Sigmoid colon (tissue), 7 donors: ENCODE measurements at places on chromosomes 4 and X.
A peak's percentile ranks its signal among the peaks of the same experiment; 100 is the strongest.

- no peak for DNase-seq
- H3K27me3 ChIP-seq, result no peaks in the 10 kb centered on the region
- H3K4me3 ChIP-seq, result no peak overlapping the region
- H3K27ac ChIP-seq, result no peak overlapping the region
Observed at GRCh38 chr4:103567591-103567990, 152.2 kb downstream of the TACR3 start.

GRCh38 chr4:57154191-57154590, 44.0 kb upstream of the IGFBP7 start:
- H3K27ac ChIP-seq, result no peak overlapping the region
- H3K4me1 ChIP-seq, result no peaks in the 10 kb centered on the region
- no peak overlapping the region for H3K4me3 ChIP-seq

DNA sequence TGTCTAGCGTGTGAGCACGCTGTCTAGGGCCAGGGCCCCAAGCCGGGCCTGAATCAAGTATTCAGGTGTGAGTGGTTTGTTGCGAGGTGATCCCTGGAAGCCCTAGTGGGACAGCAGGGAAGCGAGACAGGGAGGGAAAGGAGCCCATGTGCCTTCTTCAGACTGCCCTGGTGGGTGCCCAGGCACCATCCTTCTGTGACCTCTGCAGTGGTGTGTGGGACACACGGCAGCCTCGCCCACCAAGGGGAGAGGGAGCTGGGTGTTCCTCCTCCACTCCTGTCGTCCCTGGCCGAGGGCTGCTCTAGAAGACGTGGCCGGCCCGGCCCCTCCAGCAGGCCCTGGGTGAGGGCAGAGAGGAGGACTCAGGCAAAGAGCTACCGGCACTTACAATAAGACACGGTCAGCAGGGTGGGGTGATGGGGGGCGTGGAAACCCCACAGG, 47.4 kb downstream of the HTRA3 start:
- H3K27ac ChIP-seq, result peak overlapping the region; percentile 73
- no peaks in the 10 kb centered on the region for H3K27me3 ChIP-seq
- H3K36me3 ChIP-seq, result no peaks in the 10 kb centered on the region
- no peak overlapping the region for H3K4me3 ChIP-seq

GRCh38 chr4:138757432-138757831, 258.1 kb upstream of the NOCT start:
- H3K36me3 ChIP-seq, result no peaks in the 10 kb centered on the region
- no peaks in the 10 kb centered on the region for H3K27me3 ChIP-seq
- H3K4me1 ChIP-seq, result no peaks in the 10 kb centered on the region

DNA sequence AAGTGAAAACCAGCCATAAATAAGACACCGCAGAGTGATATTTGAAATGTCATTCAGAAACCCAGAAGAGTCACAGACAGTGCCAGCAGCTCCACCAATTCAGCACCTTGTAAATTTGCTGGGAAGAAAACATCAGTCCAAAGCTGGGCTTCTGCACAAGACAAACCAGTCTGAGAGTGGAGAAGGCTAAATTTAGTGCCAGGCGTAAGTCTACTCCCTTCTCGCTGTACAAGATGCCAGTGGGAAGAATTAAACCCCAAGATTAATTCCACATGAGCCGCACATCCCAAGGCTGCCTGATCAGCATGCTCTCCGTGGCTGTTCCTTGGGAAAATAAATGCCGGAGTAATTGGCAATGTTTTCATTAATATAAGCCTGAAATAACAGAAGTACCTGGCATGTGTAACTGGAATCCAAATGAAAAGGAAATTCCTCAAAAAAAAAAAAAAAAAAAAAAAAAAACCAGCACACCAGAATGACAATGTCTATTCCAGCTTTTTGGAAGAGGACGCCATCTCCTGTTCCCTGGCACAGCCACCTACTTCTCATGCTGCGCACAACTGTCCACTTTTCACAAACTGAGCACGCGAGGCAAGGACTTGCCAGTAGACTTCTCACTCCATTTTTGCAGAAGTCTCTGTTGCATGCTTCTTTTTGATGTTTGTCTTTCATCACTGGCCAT, 95.5 kb downstream of the NSUN7 start:
- H3K36me3 ChIP-seq, result no peaks in the 10 kb centered on the region
- no peaks in the 10 kb centered on the region for H3K4me1 ChIP-seq

DNA sequence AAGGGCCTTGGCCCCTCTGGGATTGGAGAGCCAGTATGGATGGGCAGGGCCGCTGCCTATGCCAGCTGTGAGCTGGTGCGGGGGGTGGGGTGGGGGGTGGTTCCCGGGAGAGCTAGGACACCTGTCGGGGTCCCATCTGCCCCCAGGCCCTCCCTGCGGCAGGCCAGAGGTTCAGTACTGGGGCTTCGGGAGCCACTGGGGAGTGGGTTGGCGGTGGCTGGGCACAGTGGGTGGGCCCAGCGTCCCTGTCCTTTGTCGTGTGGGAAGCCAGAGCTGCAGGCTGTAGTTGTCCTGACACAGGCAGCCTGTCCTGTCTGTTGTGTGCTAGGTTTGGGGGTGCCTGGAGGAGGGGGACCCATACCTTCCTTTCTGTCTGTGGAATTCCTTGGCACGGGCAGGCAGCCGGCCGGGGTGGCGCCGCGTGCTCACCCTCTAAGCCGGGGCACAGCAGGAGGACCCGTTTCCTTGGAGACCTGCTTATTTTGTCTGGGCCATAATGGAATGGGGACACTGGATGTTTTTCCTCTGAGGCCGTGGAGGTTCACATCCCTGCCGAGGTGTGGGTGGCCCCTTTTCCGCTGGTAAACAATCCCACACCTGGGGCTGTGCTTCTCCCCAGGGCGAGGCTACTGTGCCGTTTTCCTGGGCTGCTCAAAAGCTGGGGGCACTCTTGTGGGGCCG, 14.8 kb downstream of the DOK7 start:
- H3K4me1 ChIP-seq, result no peaks in the 10 kb centered on the region
- H3K36me3 ChIP-seq, result no peaks in the 10 kb centered on the region
- DNase-seq, result no peak
- H3K27ac ChIP-seq, result no peak overlapping the region
- no peak overlapping the region for H3K4me3 ChIP-seq

- no peaks in the 10 kb centered on the region for H3K27me3 ChIP-seq
- no peak overlapping the region for H3K4me3 ChIP-seq
- peaks cover 26% of the 10 kb centered on the region for H3K4me1 ChIP-seq
- peaks cover 92% of the 10 kb centered on the region for H3K36me3 ChIP-seq
- no peak for DNase-seq
Observed at GRCh38 chr4:13611283-13611842, 16.2 kb downstream of the BOD1L1 start.

- H3K27ac ChIP-seq, result no peak overlapping the region
- no peaks in the 10 kb centered on the region for H3K27me3 ChIP-seq
- no peaks in the 10 kb centered on the region for H3K36me3 ChIP-seq
- DNase-seq, result no peak
- H3K4me1 ChIP-seq, result no peaks in the 10 kb centered on the region
Observed at GRCh38 chrX:104325213-104325585, 70.5 kb upstream of the ESX1 start.

DNA sequence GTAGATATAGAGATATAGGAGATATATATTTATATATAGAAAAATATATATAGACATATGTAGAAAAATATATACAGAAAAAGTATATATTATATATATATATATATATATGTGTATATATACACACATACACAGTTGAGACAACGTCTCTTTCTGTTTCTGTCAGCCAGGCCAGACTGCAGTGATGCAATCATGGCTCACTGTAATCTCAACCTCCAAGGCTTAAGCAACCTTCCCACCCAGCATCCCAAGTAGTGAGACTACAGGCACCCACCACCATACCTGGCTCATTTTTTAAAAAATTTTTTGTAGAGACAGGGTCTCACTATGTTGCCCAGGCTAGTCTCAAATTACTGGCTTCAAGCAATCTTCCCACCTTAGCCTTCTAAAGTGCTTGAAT, 426.3 kb downstream of the GPM6A start:
- no peak overlapping the region for H3K27ac ChIP-seq
- no peak overlapping the region for H3K4me3 ChIP-seq
- H3K27me3 ChIP-seq, result no peaks in the 10 kb centered on the region

GRCh38 chrX:136121788-136122187, 25.5 kb upstream of the FHL1 start:
- DNase-seq, result no peak
- H3K27ac ChIP-seq, result no peak overlapping the region
- no peaks in the 10 kb centered on the region for H3K36me3 ChIP-seq
- H3K4me3 ChIP-seq, result no peak overlapping the region

DNA sequence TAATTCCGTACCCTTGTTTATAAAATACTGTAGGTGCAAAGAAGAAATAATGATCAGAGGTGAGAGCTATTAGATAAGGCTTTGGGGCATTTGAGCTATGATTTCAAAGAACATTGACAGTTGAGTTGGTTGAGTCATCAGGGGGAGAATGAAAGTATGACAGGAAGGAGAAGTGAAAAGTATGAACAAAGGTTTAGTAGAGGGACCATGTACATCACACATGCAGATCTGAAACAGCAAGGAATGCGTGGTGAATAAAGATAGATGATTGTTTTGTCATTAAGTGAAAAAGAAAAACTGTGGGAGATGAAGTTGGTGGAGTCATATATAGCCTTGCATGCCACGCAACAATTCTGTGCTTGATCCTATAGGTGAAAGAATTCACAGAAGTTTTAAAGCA, 163.1 kb downstream of the ARAP2 start:
- no peaks in the 10 kb centered on the region for H3K27me3 ChIP-seq
- no peak for DNase-seq
- H3K4me1 ChIP-seq, result no peaks in the 10 kb centered on the region
- no peak overlapping the region for H3K27ac ChIP-seq
- no peak overlapping the region for H3K4me3 ChIP-seq

- H3K4me3 ChIP-seq, result no peak overlapping the region
- H3K27me3 ChIP-seq, result no peaks in the 10 kb centered on the region
- no peak for DNase-seq
- H3K4me1 ChIP-seq, result peaks cover 8% of the 10 kb centered on the region
Observed at GRCh38 chr4:180832073-180832472, 1411.1 kb upstream of the TENM3 start.

DNA sequence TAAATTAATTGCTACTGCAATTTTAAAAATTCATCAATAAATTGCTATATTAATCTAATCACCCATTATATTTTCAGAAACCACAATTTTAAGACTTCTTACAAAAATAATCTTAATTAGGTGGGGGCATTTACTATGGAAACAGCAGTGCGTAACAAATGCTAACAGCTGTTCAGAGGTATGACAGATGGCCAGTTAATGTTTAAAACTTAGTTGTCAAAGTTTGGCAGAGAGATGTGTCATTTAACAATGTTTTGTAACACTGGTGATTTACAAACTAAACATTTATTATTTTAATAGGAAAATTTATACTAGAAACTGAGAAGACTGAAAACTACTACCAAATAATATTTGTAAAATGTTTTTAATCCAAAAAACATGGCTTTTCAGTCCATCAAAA, 85.2 kb upstream of the GPR34 start:
- no peaks in the 10 kb centered on the region for H3K4me1 ChIP-seq
- no peak for DNase-seq
- H3K36me3 ChIP-seq, result no peaks in the 10 kb centered on the region
- H3K27ac ChIP-seq, result no peak overlapping the region
- H3K4me3 ChIP-seq, result no peak overlapping the region

DNA sequence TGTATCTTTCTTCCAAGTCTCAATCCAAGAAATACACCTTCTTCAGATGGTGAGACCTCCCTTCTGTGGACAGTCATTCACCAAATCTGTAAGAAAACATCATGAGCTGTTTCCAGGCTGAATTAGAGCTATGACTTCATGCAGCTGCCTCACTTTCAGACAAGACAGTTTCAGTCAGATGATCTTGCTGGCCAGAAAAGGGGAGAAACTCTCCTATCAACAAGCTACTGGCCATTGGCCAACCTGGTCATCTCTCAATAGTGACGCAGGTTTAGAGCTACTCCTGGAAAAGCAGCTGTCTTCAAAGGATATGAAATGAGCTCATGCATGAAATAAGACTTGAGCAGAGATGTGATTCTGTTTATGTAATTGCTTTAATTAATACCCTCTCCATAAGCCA, 69.6 kb upstream of the NDP start:
- no peak overlapping the region for H3K27ac ChIP-seq
- H3K4me3 ChIP-seq, result no peak overlapping the region

DNA sequence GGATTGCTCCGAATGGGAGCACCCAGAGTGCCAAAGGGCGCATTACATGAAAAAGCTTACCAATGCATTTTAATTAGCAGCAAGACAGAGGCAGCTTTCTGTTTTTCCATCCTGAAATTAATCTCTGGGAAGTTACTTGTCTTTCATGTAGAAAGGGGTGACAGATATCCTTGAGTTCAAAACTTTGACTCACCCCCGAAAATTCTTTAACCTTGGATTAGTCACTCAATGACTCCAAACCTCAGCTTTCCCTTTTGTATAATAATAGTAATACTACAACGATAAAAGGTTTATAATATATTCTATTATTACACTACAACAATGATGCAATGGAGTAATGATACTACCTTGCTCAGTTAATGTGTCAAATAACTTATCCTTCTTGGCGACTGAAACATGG, 126.3 kb downstream of the ADAMTS3 start:
- H3K27ac ChIP-seq, result no peak overlapping the region
- H3K4me3 ChIP-seq, result no peak overlapping the region
- H3K4me1 ChIP-seq, result peaks cover 25% of the 10 kb centered on the region

DNA sequence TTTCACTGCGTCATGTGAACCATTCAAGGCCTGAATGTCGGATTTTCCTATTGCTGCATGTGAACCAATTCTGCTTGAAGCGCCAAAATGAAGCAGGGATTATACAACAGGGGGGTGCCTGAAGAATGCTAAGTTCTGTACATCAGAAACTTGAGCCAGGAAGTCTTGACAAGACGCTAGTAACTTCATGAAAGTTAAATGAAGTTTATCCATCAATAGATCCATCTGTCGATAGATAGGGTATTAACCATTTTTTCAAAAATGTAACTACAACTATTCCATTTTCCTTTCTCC, 590 bp upstream of the NAF1 start:
- peaks cover 19% of the 10 kb centered on the region for H3K4me1 ChIP-seq
- DNase-seq, result no peak
- peak overlapping the region; percentile 87 for H3K27ac ChIP-seq
- H3K4me3 ChIP-seq, result peak overlapping the region; percentile 58
- no peaks in the 10 kb centered on the region for H3K27me3 ChIP-seq

DNA sequence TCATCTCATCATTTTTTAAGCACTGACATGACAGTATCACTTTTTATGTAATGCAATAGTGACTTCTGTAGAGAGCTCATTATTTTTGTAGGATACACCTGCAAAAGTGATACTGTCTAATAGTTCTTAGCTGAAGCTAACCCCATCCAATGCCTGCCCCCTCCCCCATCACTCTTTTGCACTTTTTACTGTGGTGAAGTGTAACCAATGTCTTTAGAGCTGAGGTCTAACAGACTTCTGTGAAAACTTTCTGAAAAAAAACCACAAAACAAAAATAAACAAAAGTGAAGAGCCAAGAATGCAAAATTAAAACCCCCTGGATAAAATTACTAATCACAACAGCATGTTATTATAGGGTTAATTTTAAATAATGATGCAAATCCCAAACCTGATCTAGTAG, 301.1 kb downstream of the ANK2 start:
- peaks cover 5% of the 10 kb centered on the region for H3K36me3 ChIP-seq
- no peak overlapping the region for H3K27ac ChIP-seq
- H3K4me1 ChIP-seq, result no peaks in the 10 kb centered on the region
- no peaks in the 10 kb centered on the region for H3K27me3 ChIP-seq

GRCh38 chrX:22575161-22575845, 302.6 kb downstream of the CBLL2 start:
- no peak overlapping the region for H3K4me3 ChIP-seq
- H3K27me3 ChIP-seq, result no peaks in the 10 kb centered on the region
- no peaks in the 10 kb centered on the region for H3K4me1 ChIP-seq
- no peaks in the 10 kb centered on the region for H3K36me3 ChIP-seq
- DNase-seq, result no peak
